ENCODE measurements at places on chromosomes 4 and X.

- DNase-seq = no peak
Measured at GRCh38 chrX:43165343-43165920, 387.5 kb upstream of the PPP1R2C start.

GRCh38 chrX:25067271-25068172 lies 51.8 kb upstream of the ARX start:
- DNase-seq = no peak

DNA sequence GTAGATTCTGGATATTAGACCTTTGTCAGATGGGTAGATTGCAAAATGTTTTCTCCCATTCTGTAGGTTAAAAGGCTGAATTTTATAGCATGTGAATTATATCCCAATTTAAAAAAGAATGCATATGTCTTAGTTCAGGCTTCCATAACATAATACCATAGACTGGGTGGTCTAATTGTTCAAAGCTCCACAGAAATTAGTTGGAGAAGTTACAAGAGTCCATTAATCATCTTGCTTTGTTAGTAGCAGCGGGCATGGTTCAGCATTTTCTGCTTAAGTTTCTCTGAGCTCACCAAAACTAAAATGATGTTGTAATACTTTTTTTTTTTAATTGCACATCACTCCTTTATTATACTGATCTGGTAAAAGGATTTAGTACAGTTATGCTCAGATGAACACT lies 1.8 kb downstream of the PGAM4 start:
- no peak for DNase-seq

GRCh38 chrX:103201041-103201440 lies 13.9 kb upstream of the BEX4 start:
- DNase-seq = no peak

- peak; percentile 49 for DNase-seq
Measured at GRCh38 chr4:85826060-85826678, 351.2 kb downstream of the ARHGAP24 start.

Measured in iPS-NIHi11 (cell line).